ENCODE measurements at places on chromosomes 12 and 14.

DNA sequence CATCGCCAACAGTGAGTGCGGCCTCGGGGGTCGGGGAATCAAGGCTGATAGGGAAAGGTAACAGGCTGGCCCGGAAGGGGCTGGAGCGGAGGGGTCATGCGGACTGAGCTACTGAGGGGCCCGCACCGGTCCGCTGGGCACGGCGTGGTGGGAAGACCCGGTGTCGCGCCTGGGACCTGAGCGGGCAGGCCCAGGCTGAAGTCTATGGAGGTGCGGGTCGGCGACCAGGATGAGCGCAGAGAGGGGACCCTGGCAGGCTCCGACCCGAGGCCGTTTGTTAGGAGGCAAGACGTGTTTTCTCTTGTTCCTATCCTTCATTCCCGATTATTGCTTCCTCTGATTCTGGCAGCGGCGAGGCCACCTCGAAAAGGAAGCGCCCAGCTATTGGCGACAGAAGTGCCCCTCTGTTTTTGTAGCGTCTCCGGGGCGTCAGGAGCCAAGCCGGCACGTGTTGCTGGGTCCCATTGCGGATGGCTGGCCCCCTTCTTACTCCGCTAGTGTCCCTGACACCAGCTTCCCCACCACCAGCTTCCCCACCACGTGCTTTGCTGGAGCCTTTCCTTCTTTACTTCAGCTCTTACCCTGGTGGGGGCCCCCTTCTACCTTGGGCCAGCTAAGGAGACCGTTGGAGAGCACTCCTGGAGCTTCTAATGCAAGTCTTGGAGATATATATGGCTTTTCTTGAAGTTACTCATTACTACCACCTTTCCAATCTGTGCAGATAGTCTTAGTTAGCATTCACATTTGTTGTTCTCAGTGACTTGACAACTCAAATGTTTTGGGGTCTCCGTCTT, 653 bp downstream of the PA2G4 start:
- peak; percentile 21 for DNase-seq

DNA sequence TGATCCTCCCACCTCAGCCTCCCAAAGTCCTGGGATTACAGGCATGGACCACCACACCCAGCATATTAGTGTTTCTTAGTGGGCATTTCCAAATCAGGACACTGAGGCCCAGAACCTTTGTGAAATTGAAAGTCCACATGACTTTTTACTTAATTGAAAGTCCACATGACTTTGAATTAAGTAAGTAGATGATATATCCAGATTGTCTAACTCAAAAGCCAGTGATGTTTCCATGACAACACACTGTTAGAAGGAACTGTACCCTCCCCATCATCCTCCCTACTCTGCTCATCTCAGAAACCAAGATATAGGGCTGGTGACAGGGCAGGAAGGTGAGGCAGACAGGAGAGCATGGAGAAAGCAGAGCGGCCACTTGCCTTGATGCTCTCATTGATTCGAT, 7.2 kb downstream of the MYO1A start:
- DNase-seq = no peak

DNA sequence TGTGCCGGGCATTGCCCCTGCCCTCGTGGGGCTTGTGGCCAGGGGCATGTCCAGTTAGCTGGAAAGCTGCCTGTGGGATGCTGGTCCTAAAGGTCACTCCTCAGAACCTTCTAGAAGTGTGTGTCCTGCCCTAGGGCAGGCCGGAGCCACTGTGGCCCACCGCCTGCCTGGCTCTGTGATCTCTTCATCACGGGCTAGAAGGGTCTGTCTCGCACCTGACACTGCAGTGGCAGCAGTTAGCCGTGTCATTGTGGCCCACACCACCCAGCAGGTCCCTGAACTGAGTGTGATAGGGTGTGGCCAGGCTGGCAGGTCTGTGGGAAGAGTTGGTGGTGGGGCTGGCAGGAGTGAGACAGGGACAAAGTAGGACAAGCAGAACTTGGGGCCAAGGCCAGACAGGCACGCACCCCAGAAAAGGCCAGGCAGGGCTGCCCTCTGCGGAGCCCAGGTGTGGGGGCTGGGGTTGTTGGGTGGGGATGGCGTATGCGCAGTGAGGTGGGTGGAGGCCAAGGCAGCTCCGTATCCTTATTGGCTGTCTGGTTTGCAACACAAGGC, 41.2 kb downstream of the ADGRD1 start:
- DNase-seq = no peak

- no peak for DNase-seq
Measured at GRCh38 chr14:37546621-37547447, 48.2 kb downstream of the FOXA1 start.

DNA sequence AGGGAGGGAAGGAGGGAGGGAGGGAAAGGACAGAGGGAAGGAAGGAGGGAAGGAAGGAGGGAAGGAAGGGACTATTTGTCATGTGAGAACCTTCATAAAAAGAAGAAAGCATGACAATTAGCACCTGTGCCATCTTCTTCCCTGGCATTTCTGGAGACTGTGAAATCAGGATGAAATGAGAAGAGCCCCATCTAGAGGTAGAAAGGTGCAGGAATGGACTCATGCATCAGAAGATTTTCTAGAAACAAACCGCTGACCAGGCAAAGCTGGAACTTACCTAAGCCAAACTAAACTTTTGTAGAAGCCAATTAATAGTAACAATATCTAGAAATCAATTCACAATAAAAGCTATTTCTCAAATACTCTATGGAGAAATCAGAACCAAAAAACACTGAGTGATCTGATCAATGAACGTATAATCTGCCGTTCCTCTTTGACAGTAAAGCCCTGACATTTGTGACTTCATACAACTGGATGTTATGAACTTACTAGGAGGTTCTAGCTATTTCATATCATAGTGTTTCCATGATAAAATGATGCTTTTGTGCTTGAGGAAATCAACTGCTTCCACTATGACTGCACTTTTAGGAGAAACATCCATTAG, 24.4 kb upstream of the CRACR2A start:
- DNase-seq = no peak

All from stimulated activated CD8-positive, alpha-beta memory T cell treated with anti-CD3 and anti-CD28 coated beads, Interleukin-15, amount 100 ng/mL, for 24 hours (primary cell).